ENCODE measurements at places on chromosomes 4 and X.

DNA sequence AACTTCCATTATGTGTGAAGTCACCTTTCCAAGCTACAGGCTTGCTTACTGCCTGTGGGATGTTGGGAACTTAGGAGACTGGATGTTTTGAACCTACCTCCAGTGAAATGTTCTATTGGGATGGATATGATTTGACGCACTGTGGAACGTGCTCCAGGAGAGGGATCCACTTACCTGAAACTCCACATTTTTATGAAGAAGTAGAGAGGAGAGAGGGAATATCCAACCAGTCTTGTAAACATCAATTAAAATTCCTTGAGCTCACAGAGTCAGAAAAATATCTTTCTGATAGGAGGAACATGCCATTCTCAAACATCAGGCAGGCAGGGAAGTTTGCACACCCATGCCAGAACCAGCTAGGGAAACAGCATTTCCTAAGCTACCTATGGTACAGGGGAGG is 91.1 kb upstream of the MAOA start:
- no peak for DNase-seq

GRCh38 chr4:41305476-41305875 is 48.7 kb downstream of the UCHL1 start:
- DNase-seq = no peak

DNA sequence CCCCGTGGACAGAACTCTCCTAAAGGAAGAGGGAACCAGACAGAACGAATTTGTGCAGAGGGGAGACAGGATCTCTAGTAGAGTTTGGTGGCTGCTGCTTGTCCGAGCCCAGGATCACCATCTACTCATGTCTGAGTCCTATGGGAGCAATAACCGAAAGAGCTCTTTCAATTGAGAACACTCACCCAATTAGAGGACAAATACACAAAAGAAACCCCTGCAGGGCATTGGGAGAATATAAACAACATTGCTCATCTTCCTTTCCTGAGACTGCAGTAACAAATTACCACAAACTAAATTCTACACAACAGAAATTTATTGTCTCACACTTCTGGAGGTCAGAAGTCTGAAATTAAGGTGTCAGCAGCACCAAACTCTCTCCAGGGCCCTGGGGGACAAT is 65.6 kb downstream of the SPINK2 start:
- DNase-seq = no peak

GRCh38 chr4:55791666-55792065 is 27.9 kb upstream of the EXOC1L start:
- no peak for DNase-seq

DNA sequence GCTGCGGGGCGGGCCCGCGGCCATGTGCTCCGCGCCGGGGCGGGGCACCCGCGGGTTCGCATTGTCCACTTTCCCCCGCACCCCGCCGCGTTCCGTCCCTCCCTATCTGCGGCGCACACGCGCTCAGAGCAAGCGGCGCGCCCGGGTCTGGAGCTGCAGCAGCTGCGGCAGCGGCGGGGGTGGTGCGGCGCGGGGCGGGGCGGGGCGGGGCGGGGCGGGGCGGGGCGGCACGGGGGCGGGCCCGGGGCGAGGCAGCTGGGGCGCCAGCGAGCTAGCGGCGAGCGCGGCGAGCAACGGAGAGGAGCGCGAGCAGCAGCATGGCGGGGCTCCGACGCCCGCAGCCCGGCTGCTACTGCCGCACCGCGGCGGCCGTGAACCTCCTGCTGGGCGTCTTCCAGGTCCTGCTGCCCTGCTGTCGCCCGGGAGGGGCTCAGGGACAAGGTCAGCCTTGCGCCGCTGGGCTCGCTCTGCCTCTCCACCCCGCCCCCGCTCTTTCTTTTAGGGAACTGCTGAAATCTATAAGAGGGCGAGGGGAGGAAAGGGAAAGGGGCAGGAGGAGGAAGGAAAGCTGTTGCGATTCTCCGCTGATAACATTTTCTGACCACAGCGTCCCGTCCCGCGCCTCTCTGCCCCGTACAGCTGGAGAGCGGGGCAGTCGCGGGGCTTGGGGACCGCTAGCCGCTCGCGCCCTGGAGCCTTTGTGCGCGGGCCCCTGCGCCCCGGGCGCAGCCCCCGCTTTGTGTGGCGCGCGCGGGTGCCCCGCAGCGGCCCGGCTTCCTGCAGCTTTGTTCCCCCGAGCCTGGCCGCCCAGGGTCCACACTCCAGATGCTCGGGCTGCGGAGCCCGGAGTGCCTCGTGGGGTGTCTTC is at the start of gene TMEM131L:
TMEM131L (plus strand) TSS at position 280 of the 868 bp plus-strand sequence; CDS start at position 318, 38 bp downstream.
- peak; percentile 77 for DNase-seq

DNA sequence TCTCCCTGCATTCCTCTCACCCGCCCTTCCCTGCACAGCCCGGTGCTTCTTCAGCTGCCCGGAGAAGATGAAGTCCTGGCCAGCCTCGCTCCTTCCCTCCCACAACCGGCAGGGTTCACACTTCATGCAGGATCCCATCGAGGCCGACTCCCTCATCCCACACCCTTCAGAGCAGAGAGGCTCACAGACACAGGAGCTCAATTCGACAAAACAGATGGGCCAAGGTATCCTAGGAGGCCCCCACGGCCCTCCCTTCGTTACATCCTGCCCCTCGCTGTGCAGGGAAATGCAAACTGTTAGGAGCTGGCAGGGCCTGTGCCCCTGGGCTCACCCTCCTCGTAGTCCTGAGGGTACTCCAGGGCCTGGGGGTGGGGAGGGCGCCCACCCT is 238.1 kb downstream of the DHRSX start:
- no peak for DNase-seq

DNA sequence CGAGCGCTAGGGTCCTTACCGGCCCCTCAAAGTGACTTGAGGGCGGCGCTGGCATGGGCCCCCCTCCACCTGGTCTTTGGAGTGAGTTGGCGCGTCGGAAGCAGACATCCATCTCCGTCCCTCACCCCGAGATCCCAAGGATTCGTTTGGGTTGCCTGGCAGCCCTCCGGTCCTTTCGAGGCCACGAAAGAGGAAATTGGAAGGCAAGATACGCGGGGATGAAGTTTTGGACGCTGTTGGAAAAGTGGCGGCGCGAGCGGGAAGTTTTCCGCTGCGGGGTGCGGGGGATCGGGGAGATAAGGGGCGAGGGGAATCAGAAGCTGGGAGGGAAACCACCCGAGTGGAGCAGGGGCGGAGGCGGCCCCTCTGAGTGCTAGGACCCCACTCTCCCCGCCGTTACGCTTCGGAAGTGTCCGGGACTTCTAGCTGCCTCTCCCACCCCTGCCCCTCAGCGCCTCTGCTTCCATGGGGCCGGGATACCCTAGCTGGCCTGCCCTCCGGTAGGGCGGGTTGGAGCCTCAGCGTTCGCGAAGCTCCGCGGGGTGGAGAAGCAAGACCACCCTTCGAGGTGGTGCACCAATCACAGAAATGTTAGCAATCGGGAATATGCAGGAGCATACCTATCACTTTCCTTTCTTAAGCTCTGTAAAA is 57.8 kb downstream of the FRMPD3 start:
- DNase-seq = no peak

DNA sequence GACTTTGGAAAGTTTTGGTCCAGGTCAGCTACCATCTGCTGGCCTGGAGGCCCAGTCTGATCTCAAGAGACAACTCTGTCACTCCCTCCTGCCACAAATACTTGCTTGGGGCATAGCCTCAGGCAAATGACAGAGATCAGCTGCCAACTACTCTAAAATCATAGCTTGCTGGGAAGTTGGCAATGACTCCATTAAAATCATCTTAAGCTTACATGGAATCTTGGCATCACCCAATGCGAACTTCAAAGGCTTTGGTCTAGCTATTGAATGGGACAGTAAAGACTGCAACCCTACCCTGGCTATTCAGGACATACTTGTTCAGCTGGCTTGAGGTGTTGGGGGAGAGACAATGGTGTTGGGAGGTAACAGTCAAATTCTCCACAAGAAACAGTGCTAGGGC is 7.0 kb upstream of the USO1 start:
- no peak for DNase-seq

DNA sequence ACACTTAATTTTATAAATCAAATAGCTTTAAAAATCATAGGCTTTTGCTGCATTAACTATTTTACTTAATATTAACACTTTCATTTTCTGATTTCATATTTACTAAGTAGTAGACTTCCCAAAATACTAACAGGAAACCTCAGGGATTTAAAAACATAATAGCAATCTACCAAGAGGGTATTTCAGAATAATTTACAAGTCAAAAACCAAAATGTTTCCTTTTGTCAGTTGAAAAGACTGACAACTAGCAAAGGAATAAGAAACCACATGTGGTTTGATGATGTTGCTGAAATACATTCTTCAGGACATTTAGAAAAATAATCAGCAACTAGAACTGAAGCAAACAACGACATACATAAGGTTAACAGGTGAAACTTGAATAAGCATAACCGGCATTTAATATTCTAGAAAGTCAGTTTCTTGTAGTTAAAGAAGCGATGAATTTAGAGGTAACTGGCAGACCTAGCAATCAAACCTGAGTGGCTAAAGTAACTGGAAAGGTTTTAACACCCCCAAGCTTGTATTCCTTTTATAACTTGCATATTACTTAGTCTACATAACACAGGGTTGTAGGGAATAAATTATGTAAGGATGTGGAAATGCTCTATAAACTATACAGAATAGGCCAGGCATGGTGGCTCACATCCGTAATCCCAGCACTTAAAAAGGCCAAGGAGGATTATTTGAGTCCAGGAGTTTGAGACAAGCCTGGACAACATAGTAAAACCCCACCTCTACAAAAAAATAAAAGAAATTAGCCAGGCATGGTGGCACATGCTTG is 40.0 kb downstream of the DHX15 start:
- no peak for DNase-seq

DNA sequence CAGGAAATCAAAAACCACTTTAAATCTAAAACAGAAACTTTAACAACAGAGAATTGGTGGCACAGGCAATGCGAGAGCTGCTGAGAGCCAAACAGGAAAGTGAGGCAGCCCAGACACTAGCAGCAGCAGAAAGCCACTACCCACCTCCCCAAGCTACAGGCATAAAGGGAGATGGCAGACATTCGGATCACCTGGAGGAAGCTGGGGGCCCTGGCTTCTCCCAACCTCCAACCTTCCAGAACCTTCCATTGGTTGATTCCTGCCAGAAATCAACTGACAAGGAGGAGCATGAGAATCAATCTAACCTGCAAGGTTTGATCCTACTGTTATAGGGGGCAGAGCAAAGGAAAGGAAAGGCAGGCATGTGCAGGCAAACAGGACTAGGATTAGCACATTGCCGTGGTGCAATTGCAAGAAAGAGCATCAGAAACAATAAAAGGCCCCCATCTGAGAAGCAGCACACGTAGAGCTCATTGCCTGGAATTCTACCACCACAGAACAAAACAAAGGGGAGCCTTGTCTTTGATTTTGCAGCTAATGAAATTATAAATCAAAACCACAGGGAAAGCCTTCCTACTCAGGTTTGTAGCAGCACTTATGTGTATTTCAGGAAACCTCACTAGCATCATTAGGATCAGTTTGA is 427.3 kb upstream of the RASGEF1B start:
- DNase-seq = no peak

DNA sequence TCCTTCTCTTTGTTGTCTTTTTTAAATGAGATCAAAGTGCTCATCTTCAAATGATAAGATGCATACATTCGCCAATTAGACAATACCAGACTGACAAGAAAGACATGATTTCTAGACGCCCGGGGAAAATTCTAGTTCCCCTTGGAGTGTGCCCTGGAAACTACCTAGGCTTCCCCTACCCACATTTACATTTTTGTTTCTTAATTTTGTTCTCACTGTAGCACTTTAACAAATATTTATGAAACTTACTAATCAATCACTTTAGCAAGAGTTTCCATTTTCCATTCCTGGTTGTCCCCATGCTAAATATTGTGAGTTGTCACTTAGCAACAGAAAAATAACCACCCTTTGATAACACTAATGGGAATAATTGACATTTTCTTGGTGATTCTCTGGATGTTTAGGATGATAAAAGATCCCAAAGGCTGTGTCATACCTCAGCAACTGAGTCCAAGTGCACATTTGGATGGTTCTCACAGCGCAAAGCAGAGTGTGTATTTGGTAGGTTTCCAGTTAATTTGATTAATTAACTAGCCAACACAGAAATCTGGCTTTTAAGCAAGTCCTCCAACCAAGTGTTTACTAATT is 69.6 kb downstream of the FGFBP1 start:
- no peak for DNase-seq

DNA sequence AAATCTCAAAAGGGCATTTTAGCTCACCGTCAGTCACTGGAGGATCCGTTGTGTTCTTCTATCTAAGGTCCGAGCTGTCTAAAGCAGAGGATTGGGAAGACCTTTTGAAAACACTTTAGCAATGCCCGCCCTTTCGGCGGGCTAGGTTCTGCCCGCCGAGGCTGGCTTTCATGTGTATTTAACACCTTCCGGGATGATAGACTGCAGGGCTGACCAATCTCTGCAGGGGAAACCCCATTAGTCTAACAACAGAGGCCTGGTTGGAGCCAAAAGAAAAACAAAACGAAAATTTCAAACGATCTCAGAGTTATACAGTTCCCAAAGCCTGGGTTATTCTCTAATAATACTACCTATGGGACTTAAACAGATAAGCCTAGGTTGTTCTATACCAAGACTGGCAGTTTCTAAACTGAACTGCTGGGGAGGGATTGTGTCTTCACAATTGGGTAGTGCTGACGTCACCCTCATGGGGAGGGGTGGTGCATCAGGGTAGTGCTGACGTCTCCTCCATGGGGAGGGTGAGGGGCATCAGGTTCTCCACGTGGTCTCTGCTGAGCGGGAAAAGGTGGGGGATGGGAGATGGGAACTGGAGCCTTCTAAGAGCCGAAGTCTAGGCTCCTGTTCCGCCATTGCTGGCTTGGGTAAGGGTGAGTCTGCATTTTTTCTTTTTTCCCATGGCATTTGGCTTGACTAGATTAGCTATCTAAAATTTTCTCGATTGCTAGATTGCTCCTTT is 14.8 kb upstream of the CUL4B start:
- DNase-seq = no peak

DNA sequence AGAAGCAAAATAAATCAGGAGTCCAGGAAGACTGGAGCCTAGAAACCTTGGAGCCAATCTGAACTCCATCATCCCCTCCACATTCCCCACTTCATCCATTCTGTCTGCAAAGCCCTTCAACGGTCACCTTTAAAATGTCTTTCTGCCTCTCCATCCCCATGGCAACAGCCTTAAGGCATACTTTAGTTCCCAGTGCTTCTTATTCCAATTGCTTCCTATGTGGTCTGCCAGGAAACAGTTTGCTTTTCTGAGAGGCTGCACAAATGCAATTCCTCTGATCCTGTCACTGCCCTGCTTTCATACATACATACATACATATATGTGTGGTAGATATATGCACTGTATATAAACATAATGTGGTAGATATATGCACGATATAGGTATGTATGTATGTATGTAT is 786 bp upstream of the MAGEH1 start:
- DNase-seq = no peak

- DNase-seq = no peak
Observed at GRCh38 chrX:14956813-14957582, 83.8 kb downstream of the MOSPD2 start.

GRCh38 chr4:124433500-124433899 is 279.0 kb downstream of the ANKRD50 start:
- DNase-seq = no peak

- no peak for DNase-seq
Observed at GRCh38 chr4:155521382-155521781, 144.6 kb upstream of the MAP9 start.

- no peak for DNase-seq
Observed at GRCh38 chr4:64538219-64538618, 129.0 kb upstream of the TECRL start.

Data from T-helper 1 cell (primary cell).